Inflammatory macrophage treated with lipopolysaccharide for 1 hour (primary cell): ENCODE measurements at places on chromosomes 7 and 10.

- no peak for DNase-seq
These were observed 211.3 kb downstream of the CXCL12 start for GRCh38 chr10:44173608-44173894.

DNA sequence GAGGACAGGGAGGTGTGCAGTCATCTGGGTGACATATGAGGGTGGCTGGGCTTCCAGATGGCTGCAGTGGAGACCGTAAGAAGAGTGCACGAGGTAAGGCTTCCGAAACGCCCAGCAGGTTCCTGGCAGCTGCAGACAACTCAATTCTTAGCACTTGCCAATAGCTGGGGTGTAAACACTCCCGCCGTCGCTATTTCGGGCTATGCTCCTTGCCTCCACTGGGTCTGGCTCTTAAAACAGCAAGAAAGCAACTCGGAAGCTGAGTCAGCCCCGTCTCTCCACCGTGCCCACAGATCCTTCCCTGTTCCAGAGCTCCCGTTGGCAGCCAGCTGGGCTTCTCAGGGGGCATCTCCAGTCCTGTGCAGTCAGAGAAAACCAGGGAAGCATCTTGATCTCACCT is 6.1 kb upstream of the PDGFA start:
- no peak for DNase-seq

DNA sequence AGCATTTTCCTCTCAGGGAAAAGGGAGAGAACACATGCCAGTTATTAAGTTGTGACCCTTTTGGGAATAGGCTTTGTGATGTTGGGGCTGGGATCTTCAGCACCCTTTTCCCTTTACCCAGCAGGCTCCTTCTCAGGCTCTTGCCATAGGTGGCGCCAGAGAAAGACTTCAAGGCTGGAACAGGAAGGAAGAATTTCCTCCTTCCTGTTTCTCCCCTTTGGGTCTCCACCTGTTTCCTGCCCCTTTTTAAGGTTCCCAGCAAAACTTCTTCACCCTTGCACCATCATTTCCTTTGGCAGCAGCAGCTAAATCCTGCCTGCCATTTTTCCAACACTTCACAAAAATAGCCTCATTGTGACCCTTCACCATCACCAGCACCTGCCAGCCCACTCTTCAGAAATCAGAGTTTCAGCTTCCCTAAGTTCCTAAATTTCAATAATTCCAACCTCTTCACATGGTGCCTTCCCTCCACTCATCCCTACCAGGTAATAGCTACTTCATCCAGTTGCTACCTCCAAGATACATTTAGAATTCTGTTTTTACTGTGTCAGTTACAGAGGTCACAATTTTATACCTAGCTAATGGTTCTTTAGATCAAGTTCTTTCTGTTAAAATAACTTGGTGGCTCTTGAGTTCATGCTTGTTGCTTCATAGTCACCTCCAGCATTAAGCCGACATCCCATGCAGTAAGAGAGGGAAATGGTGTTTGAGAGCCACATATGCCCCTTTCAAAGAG is 22.4 kb upstream of the FOXK1 start:
- peak; percentile 12 for DNase-seq

DNA sequence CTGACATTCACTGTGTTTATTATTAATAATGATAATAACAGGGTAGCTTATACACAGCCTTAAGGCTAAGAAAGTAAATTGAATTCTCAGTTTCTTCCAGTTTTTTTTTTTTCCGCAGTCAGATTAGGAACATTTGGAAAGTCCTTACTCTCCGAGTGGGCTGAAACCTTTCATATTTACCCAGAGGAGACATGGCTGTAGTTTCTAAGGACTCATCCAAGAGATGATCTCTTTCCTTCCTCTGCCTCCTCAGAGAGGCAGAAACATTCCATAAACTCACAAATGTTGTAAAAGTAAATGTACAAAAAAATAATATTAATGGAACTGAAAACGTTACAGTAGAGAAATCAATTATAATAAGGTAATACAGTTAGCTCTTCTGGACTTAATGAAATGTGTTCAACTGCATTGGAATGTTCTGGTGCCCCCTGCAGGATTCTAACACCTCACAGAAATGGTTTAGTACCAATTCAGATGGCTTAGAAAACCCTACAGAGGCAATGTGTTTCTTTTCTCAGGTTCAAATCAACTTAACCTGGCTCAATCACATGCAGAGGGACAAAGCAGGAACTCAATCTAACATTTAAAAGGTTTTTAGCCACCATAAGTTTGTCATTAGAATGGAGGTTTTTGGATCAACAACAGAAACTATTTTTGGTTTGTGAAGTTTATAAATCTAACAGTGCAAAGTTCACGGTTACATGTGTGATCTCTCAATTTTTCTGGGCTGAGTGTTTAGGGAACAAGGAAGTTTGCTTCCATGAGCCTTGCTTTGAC is 71.7 kb downstream of the ICA1 start:
- peak; percentile 78 for DNase-seq

DNA sequence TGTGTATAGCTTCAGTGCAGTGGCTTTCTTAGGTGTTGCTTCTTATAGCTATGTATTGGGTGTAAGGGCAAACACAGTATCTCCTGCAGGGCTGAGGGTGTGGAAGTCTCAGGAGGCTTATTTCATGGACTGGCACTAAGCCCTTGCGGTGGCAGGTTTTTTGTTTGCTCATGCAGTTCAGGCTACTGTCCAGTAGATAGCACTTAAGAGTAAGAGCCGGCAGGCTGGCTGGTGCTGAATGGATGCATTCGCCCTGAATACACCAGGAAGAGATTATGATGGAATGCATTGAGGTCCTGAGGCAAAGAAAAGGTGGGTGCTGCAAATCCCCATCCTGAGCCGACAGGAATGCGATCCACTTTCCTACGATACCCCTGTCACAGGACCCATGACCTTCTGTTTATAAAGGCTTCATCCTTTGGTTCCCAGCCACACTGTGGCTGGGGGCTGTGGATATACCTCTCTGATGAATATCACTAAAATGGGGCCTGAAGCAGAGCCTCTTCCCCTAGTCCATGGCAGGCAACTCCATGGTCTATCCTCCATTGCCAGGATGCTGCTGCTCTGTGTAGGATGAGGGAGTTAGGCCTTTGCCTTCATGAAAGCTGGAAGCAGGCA is 44.9 kb downstream of the ANXA8 start:
- peak; percentile 5 for DNase-seq

- DNase-seq: no peak
These were observed 283.1 kb upstream of the KAT6B start for GRCh38 chr10:74543276-74543675.

GRCh38 chr10:129936266-129936922 is 27.7 kb downstream of the EBF3 start:
- DNase-seq: no peak

GRCh38 chr10:5442065-5442989 is 30.0 kb downstream of the NET1 start:
- DNase-seq: peak; percentile 90

- DNase-seq: no peak
These were observed 214.2 kb downstream of the GLI3 start for GRCh38 chr7:42022791-42023190.

DNA sequence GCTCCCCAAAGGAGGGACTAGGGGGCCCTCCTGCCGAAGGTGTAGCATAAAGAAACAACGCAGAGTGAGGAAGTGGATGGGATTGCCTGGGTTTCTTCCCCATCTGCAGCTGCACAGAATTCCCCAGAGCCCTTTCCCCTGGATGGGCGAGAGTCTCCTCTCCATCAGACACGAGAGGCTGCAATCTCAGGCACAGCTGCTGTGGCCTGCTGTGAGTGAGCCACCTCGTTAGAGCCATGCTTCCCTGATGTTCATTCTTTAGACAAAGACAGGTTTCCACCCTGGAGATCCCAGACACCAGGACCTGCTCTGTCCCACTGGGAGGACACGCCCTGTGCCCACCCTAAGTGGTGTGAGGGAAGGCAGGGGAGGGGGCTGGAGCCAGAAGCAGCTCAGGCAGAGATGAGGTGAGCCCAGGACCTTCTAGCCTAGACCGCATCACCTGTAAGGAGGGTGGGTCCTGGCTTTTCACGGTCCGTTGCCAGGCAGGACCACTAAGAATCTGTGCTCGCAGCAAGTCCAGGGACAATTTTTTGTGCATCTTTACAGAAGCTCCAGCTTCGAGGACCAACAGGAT is 268.6 kb upstream of the TCERG1L start:
- DNase-seq: no peak
